Left renal pelvis (tissue), 4 donors: ENCODE measurements at places on chromosomes 4 and X.

- DNase-seq, result no peak
These were observed 593 bp downstream of the SH3RF1 start for GRCh38 chr4:169269916-169270809.

DNA sequence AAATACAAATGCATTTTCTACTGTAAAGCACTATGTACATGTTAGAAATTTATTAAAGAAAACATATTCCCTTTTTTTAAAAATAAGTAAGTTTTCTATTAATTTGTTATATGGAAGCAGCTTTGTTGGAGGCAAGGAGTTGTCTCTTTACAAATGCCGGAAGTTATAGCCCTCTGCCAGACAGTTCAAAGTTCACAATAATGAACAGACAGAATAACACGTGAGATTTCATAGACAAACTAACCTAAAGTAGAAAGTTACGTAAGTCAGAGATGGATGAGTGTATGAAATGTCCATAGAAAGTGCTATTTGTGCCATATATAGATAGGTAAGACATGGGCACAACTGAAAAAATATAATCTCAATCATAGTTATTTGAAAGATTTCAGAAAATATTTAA lies 43.9 kb upstream of the NEIL3 start:
- DNase-seq, result no peak

DNA sequence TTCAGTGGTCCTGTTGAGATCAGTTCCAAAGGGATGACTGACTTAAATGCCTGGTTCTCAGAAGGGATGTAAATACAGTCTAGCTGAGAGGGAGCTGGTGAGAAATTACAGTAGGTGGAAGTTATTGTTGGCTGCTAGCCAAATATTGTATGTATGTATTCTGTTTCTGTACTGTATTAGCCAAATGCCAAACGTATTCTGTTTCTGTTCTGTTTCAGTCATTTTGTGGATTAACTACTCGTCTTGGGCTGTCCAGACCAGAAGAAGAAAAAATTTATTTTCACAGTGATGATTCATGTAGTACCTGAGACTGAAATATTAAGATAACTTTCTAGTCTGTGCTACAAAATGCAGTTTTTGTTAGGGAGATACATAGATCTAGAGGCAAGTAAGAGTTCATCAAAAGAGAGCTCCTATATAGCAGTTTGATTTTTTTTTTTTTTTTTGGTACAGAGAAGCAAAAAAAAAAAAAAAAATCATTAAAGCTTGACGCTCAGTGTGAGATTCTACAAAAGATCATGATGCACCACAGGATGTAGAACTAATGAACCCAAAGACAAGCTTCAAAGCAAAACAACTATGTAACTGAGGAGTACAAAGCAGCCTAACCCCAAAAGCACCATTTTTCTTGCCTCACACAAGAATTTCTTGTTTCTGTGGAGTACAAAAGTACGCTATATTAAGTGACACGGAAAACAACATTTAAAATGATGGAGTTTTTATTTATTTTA lies 54.8 kb downstream of the CASP6 start:
- DNase-seq, result no peak

- no peak for DNase-seq
These were observed 278.9 kb upstream of the GIMD1 start for GRCh38 chr4:106647451-106647850.
